NCI-H2081 (cell line): ENCODE measurements at places on chromosomes 3 and 15.

DNA sequence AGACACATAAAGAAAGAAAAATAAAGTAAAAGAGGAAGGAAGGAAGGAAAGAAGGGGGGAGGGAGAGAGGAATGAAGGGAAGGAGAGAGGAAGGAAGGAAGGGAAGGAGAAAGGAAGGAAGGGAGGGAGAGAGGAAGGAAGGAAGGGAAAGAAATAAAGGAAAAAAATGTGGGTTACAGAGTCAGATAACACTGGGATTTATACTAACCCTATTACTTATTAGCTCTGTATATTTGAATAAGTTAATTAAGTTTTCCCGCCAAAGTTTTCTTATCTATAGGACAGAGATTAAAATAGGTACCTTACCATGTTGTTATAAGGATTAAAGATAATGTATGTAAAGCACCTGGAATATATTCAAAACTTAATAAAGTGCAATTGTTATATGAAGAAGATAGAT is 439.3 kb upstream of the KCNMB2 start:
- no peak for DNase-seq

DNA sequence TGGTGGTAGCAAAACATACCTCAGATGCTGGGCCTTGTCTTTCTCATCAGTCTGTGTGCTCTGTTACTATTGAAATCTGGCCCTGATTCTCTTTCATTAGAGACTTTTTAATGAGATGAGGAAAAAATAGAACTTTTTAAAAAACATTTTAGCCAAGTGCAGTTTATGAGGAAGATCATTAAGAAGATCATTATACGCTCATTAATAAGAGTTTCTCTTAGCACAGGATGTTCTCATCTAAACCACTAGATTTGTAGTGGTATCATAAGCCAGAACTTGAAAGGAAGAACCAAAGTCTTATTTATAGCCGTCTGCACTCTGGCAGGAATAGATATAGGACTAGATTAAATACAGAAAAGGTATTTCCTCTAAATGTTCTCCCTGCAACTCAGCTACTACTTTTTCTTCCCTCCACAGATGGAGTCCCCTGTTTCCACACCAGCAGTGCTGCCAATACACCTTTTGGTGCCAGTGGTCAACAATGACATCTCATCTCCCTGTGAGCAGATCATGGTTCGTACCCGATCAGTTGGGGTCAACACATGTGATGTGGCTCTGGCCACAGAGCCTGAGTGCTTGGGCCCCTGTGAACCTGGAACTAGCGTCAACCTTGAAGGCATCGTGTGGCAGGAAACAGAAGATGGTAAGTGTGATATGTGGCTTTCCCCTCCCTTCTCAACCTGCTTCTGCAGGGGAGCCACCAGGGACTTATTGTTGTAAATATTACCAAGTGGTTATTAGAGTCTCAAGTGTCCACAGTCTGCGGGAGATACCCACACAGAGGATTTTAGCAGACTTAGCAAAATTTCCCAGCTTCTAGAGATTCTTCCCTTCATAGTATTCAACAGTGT is 152.8 kb downstream of the RBPMS2 start:
- DNase-seq, result no peak

DNA sequence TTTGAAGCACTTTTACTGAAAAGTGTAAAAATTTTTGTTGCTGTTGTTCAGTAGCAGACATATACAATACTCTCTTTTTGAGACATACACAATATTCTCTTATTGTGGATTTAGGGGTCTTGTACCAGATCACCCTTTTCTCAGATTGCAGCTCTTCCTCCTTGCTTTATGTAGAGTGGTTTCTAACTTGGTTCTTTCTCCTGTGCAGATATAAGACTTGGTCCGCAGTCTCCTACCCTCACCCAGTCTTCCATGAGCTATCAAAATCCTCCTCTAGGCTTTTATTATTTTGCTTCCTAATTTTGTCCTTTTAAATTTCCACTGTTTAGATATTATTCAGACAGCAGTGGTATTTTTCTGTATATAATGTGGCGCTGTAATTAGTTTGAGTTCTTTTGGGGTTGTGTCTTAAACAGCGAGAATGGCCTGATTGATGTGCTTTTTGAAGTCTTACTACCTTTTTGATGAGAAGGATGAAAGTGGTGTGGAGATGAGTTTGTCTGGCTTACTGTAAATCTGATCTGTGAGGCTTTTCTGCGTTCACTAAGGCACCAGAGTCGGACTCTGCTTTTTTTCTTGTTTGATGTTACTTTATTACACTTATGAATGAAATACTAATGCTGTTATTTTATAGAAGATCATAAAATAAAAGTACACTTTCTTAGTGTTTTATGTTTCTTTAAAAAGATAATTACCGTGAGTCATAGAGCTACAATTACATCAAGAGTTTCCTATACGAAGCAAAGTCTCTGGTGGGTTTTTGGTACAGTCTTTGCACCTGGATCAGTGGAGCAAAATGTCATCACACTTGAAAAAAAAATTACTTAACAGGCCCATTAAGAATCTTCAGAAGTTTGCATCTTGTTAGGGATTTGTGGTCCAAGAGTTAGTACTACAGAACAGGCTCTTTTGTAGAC is 27.8 kb downstream of the FNDC3B start:
- DNase-seq, result no peak

- DNase-seq, result no peak
These were observed 97.1 kb upstream of the TNFAIP8L3 start for GRCh38 chr15:51191766-51192165.

DNA sequence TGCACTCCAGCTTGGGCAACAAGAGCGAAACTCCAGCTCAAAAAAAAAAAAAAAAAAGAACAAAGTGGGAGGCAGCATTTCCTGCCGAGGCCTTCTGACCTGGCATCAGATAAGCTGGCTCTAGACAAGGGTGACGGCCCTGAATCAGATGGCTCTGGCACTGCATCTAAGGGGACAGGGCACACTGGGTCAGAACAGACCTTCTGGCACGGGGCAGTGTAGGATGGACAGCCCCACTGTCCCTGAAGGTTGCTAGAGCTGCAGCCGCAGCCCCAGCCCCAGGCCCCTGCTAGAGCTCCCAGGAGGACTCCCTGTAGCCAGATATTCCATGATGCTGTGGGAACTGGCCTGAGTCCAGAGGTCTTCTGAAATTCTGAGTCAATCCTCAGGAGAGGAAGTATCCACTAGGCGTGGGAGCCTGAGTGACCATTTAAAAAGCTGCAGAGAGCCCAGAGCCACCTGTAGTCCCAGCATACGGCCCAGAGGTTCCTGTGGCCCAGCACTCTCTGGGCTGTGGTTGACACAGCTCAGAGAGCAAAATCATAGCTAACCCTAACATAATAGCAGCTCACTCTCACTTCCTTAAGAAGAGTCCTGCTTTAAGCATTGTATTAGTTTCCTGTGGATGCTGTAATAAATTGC is 69.2 kb upstream of the MFGE8 start:
- DNase-seq, result no peak

- no peak for DNase-seq
These were observed 114.6 kb downstream of the CYP19A1 start for GRCh38 chr15:51223771-51224229.

GRCh38 chr3:10968401-10968800 is 24.1 kb upstream of the SLC6A1 start:
- peak; percentile 39 for DNase-seq

GRCh38 chr15:72153269-72154000 is 35.2 kb downstream of the SENP8 start:
- no peak for DNase-seq

- peak; percentile 55 for DNase-seq
These were observed 171.6 kb downstream of the SV2B start for GRCh38 chr15:91271565-91272153.

DNA sequence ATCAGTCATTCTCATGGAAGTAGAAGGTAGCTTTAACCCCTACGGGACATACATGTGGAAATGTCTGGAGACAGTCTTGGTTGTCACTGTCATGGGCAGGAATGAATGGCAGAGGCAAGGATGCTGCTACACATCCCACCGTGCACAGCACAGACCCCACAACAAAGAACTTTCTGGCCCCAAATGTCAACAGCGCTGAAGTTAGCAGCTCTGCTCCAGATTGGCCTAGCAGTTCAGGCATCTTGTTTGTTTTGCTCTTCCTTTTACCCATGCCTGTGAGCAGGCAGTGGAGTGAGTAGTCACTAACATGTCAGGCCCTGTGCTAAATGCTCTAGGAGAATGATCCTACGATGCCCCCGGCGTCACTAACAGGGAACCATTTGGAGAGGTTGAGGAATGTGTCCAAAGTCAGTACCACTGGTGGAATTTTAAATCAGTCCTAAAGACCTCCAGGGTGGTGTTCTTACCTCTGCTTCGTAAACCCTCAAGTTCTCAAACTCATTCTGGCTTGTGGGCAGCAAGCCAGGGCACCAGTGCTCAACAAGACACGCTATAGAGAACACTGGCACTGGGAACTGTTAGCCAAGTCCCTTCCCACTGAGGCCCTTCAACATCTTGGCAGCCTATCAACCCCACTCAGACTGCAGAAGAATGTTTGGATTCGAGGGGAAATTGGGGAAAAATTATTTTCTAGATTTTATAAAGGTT is 142.2 kb downstream of the FOXP1 start:
- no peak for DNase-seq

GRCh38 chr3:157231071-157231470 is 71.1 kb upstream of the CCNL1 start:
- no peak for DNase-seq

GRCh38 chr15:70197945-70198361 is 100.2 kb upstream of the TLE3 start:
- no peak for DNase-seq

DNA sequence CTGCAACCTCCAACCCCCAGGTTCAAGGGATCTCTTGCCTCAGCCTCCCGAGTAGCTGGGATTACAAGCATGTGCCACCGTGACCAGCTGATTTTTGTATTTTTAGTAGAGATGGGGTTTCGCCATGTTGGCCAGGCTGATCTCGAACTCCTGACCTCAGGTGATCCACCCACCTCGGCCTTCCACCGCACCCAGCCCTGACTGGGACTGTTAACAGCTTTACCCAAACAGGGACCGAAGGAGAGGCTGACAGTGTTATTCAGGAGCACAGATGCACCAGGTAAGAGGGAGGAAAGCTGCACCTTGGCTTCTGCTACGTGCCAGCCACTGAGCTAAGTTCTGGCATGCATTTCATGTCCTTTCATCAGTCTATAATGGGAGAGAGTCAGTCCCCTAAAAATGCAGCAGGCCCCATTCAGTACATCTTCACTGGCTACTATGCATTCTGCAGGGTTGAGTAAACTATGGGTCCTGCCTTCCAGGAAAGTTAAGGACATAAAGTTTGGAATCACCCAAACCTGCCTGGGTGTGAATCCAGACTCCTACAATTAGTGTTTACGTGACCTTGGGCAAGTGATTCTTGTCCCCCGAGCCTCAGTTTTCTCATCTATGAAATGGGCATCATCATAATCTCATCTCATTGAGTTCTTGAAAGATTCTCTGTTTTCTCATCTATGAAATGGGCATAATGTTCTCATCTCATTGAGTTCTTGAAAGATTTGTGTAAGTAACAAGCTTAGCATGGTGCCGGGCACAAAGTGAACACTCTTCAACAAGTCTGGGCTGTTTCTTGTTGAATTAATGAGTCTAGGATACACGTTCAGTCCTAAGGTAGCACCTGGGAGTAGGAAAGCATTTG is 82.2 kb downstream of the CPN2 start:
- no peak for DNase-seq

GRCh38 chr3:89584398-89584797 is 477.0 kb downstream of the EPHA3 start:
- DNase-seq, result no peak

GRCh38 chr3:69226071-69226470 is 103.7 kb upstream of the LMOD3 start:
- no peak for DNase-seq

DNA sequence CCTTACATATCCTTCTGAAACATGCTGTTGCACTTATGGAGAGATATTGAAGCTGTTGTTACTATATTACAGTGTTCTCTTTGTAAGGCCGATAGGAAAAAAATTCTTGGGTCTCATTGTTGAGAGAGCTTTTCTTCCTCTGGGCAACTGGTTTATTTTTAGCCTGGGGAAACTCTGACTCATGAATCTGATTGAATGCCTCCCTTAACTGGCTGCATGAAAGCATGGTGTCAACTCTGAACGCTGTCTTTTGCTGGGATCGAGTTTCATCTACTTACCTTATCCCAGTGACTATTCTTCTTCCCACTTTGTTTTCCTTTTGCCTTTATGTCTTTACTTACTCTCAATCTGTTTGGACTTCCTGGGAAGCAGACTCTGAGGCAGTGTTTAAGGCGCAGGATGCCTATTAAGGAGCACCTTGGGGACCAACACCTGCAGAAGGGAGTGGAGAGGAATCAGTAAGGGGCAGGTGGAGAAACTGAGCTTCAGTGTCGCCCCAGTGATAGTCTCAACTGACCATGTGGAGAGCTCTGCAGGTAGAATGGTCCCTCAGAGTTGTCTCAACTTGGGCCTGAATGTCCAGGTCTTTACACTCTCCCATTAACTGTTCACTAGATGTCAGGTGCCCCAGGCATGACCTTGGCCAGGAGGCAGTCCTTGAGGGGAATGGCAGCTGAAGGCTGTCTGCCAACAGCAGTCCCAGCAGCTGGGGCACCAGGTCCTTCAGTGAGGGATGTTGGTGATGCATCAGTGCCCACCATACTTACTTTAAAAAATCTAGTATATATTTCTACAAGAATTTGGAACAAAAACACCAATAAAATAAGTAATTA is 88.9 kb upstream of the CCNL1 start:
- no peak for DNase-seq

DNA sequence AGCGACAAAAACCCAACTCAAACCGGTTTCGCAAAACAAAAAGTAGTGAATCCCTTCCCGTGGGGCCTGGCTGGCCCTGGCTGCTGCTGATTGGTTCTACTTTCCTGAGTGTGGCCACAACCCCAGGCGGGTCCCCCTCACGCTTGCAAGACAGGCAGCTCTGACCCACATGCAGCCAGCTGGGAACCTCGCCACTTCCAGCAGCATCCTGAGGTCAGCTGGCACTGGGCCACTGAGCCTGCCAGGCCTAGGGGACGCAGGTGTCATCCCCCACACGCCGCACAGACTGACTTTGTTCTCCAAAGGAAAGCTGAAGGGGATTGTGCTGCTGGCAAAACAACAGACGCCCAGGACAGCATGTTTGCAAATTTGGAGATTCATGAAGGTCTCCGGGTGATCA is 111.1 kb downstream of the TPRA1 start:
- no peak for DNase-seq

- no peak for DNase-seq
These were observed 41.0 kb downstream of the BHLHE40 start for GRCh38 chr3:5020242-5020722.

DNA sequence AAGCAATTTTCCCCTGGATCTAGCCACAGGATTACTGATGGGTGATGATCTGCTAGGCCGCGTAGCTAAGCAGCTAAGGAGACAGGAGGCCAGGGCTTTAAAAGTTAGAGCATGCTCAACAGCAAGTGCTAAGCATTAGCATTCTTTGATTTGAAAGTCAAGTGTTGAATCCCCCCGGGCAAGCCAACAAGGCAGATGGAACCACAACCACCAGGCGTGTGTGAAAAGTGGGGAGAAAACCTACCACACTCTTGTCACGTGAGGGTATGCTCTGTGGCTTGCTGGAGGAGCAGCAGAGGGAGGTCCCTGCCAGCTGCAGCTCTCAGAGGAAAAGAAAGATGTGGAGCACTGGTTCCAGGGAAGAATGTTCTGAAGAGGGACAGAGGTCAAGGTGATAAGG is 20.9 kb downstream of the SLC51A start:
- DNase-seq, result no peak

GRCh38 chr3:191070762-191071403 is 128.2 kb upstream of the OSTN start:
- no peak for DNase-seq

- no peak for DNase-seq
These were observed 32.0 kb downstream of the TRPM1 start for GRCh38 chr15:31069360-31070000.

- no peak for DNase-seq
These were observed 61.6 kb upstream of the TUSC7 start for GRCh38 chr3:116647996-116648395.
